ENCODE measurements at places on chromosomes 13 and 19. TPM values are rescaled to one million over a fixed set of nuclear protein-coding genes. Genes with fewer than 3 reads are reported as not detected.
A peak's percentile ranks its signal among the peaks of the same experiment; 100 is the strongest.

- peaks cover 77% of the 10 kb centered on the region for H3K4me1 ChIP-seq
- peak overlapping the region; percentile 74 for H3K27ac ChIP-seq
- DNase-seq, result no peak
These were observed 52.8 kb downstream of the GATAD2A start for GRCh38 chr19:19458110-19458816.

DNA sequence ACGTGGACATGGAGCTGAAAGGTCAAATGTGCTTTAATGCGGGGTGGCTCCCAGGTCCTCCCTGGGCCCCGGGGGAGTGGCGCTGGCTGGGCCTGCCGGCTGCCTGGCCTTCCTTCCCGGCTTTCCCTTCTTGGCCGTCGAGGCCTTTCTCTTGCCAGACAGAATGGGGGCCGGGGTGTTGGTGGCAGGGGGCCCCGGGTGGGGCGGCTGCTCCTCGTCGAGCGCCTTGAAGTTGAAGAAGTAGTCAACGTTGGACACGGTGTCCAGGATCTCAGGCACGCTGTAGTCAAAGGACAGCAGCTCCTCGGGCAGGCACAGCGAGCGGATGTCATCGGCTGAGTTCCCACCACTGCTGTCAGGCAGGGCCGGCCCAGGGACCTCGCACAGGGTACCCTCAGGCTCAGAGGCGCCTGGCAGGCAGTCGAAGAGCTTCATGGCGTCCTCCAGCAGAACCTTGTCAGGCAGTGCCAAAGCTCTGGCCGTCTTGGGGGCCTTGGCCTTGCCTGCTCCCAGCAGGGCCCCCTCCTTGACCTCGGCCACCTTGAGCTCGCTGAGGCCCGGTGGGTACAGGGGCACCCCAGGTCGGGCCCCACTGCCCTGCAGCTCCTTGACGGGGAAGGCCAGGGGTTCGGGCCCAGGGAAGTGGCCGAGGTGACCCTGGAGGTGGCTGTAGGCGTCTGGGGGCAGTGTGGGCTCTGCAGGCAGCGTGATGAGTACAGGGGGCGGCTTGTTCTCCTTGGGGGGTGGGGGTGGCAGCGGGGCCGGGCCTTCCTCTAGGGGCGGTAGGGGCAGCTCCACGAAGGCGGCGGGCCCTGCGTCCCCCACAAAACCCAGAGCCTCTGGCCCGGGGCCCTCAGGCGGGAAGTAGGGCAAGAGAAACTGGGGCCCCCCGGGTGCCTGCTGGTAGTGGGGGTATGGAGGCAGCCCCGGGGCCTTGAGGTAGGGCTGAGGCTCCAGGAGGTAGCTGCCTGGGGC, 1.3 kb downstream of the PRR22 start:
- H3K4me3 ChIP-seq, result no peak overlapping the region
- DNase-seq, result no peak
- H3K4me1 ChIP-seq, result no peaks in the 10 kb centered on the region
- H3K36me3 ChIP-seq, result peaks cover 29% of the 10 kb centered on the region
- H3K27me3 ChIP-seq, result no peaks in the 10 kb centered on the region

GRCh38 chr13:20882206-20882605, 20.3 kb downstream of the XPO4 start:
- no peak overlapping the region for H3K27ac ChIP-seq
- no peak overlapping the region for H3K4me3 ChIP-seq
- H3K36me3 ChIP-seq, result no peaks in the 10 kb centered on the region
- no peaks in the 10 kb centered on the region for H3K27me3 ChIP-seq

GRCh38 chr13:92609376-92609775, 617.2 kb upstream of the GPC6 start:
- no peak overlapping the region for H3K27ac ChIP-seq
- H3K27me3 ChIP-seq, result no peaks in the 10 kb centered on the region
- H3K4me1 ChIP-seq, result no peaks in the 10 kb centered on the region
- no peak for DNase-seq
- no peaks in the 10 kb centered on the region for H3K36me3 ChIP-seq

GRCh38 chr13:36813225-36813624, 5.8 kb upstream of the RFXAP start:
- DNase-seq, result no peak
- no peak overlapping the region for H3K27ac ChIP-seq
- no peaks in the 10 kb centered on the region for H3K4me1 ChIP-seq
- no peaks in the 10 kb centered on the region for H3K36me3 ChIP-seq
- peaks cover 6% of the 10 kb centered on the region for H3K27me3 ChIP-seq
- H3K4me3 ChIP-seq, result no peak overlapping the region

GRCh38 chr13:30108216-30108912, 199.0 kb downstream of the KATNAL1 start:
- no peaks in the 10 kb centered on the region for H3K27me3 ChIP-seq
- H3K27ac ChIP-seq, result peak overlapping the region; percentile 72
- no peak overlapping the region for H3K4me3 ChIP-seq
- H3K4me1 ChIP-seq, result peaks cover 12% of the 10 kb centered on the region

- no peaks in the 10 kb centered on the region for H3K4me1 ChIP-seq
- H3K27me3 ChIP-seq, result no peaks in the 10 kb centered on the region
- no peak overlapping the region for H3K27ac ChIP-seq
- no peaks in the 10 kb centered on the region for H3K36me3 ChIP-seq
- DNase-seq, result no peak
These were observed 148.4 kb upstream of the TMTC4 start for GRCh38 chr13:100822871-100823443.

DNA sequence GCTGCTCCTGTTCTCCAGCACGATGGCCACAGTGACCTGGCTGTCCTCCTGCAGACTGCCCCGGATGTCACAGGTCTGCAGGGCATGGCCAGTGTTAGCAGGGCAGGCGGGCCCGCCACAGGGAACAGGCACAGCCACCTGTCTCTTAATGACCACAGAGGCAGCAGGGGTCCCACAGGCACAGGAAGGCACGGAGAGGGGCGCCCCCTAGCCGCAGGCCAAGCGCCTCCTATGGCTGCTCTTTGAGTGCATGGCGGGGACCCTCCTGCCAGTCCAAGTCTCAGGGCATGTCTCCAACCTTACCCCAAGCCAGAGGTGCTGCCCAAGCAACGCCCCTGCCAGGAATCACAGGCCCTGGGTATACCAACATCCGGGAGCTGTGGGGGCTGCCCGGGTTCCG, 14.1 kb downstream of the IZUMO4 start:
- no peaks in the 10 kb centered on the region for H3K36me3 ChIP-seq
- no peak overlapping the region for H3K27ac ChIP-seq
- DNase-seq, result no peak
- no peak overlapping the region for H3K4me3 ChIP-seq
- H3K27me3 ChIP-seq, result no peaks in the 10 kb centered on the region

DNA sequence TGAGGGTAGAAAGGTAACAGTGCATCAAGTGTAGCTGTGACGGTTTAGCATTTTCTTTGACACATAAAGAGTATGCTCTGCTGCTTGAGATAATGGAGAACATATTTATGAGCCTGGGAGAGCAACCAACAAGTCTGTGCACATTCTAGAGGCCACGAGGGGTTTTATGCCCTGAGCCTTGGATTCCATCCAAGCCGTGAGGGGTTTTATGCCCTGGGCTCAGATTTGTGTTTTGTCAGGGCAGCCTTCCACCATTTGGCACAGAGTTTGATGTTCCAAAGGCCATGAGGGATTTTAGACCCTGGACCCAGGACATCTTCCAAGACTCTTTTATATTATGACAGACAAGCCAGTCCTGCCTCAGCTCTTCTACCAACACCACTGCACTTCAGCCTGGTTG, 106.4 kb downstream of the ZNF486 start:
- H3K27ac ChIP-seq, result no peak overlapping the region
- H3K27me3 ChIP-seq, result no peaks in the 10 kb centered on the region
- no peaks in the 10 kb centered on the region for H3K4me1 ChIP-seq
- no peak for DNase-seq
- H3K4me3 ChIP-seq, result no peak overlapping the region
- no peaks in the 10 kb centered on the region for H3K36me3 ChIP-seq

DNA sequence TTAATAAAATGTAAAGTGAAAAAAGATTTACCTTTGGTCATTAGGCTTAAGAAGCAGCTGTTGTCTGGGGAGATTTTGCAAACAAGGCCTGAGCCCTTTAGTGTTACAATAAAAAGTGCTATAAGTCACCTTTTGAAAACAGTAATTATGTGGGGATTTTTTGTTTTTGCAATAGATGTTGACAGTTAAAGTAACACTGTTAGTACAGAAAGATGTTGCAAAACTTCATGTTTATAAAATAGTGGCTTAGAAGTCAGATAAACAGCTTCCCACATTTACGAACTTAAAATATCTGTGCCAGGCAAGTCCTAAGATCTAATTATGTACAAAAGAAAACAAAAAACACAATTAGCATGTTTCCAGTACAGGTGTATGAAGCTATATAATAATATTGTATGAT, 138.0 kb upstream of the IRS2 start:
- H3K27ac ChIP-seq, result no peak overlapping the region
- H3K27me3 ChIP-seq, result no peaks in the 10 kb centered on the region
- H3K4me3 ChIP-seq, result no peak overlapping the region
- no peak for DNase-seq

DNA sequence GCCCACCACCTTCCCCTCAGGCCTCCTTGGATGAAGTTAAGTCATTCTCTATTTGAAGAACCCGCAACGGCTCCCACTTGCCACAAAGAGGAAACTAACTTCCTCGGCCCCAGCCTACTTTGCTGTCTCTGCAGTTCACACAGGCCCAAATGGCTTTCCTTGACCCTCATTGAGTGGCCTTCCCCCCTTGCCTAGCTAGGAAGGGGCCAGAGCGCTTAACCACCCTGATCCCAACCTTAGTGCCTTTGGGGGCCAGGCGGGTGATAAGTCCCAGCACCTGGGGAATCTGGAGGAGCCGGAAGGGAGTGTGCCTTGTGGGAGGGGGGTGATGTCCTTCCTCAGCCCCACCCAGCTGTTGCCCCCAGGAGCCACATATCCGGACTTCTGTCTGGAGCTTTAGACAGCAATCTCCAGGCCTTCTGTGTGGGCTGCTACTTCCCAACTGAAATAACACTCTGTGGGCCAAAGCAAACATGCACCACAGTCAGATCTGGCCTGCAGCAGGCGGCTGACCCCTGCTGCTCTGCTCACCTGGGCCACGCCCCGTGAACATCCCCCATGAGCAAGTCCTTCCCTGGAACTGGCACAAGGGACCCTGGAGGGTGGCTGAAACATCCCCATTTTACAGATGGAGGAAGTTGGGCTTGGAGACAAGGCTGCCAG, 10.5 kb downstream of the NECTIN2 start:
- H3K36me3 ChIP-seq, result no peaks in the 10 kb centered on the region
- no peak for DNase-seq
- H3K4me3 ChIP-seq, result no peak overlapping the region
- H3K27ac ChIP-seq, result peak overlapping the region; percentile 25
- H3K27me3 ChIP-seq, result no peaks in the 10 kb centered on the region

GRCh38 chr19:30878495-30878894, 470.7 kb downstream of the TSHZ3 start:
- no peaks in the 10 kb centered on the region for H3K4me1 ChIP-seq
- no peak overlapping the region for H3K4me3 ChIP-seq
- no peak overlapping the region for H3K27ac ChIP-seq
- no peaks in the 10 kb centered on the region for H3K36me3 ChIP-seq
- no peak for DNase-seq

- H3K4me3 ChIP-seq, result no peak overlapping the region
- DNase-seq, result no peak
- no peaks in the 10 kb centered on the region for H3K36me3 ChIP-seq
- H3K27me3 ChIP-seq, result no peaks in the 10 kb centered on the region
- H3K4me1 ChIP-seq, result no peaks in the 10 kb centered on the region
- no peak overlapping the region for H3K27ac ChIP-seq
These were observed 7.9 kb upstream of the FBXL3 start for GRCh38 chr13:77034881-77035280.

The KLK2 gene
- total RNA-seq, result 3.8 TPM

The KLF2 gene
- 19.9 TPM for total RNA-seq

All from transverse colon (tissue), 4 donors.